ENCODE measurements at places on chromosomes 11 and 22. TPM values are rescaled to one million over a fixed set of nuclear protein-coding genes. Genes with fewer than 3 reads are reported as not detected.

Gene ENTHD1
- 0.06 TPM for polyA plus RNA-seq

Gene ANO5
- 8.2 TPM for polyA plus RNA-seq

Gene IL17REL
- polyA plus RNA-seq = 0.31 TPM

Gene TEX54
- polyA plus RNA-seq = 0.76 TPM

Gene CRACR2B
- polyA plus RNA-seq = 34.4 TPM

Gene DEPDC7
- polyA plus RNA-seq = 58.3 TPM

Gene KRTAP5-7
- 0.16 TPM for polyA plus RNA-seq

Gene MS4A5
- polyA plus RNA-seq = not detected

Gene MOV10L1
- 2.3 TPM for polyA plus RNA-seq

Gene ANGPTL5
- 0.06 TPM for polyA plus RNA-seq

Gene DPAGT1
- polyA plus RNA-seq = 51.1 TPM

Gene RTN4R
- polyA plus RNA-seq = 7.5 TPM

Gene SHISAL1
- 1.9 TPM for polyA plus RNA-seq

Measured in large intestine (tissue), 12 donors.